ENCODE measurements at places on chromosomes 16 and 17.

- DNase-seq: no peak
Observed at GRCh38 chr17:3982541-3983017, 18.3 kb upstream of the ATP2A3 start.

GRCh38 chr17:6297960-6298359 is 137.0 kb downstream of the AIPL1 start:
- no peak for DNase-seq

DNA sequence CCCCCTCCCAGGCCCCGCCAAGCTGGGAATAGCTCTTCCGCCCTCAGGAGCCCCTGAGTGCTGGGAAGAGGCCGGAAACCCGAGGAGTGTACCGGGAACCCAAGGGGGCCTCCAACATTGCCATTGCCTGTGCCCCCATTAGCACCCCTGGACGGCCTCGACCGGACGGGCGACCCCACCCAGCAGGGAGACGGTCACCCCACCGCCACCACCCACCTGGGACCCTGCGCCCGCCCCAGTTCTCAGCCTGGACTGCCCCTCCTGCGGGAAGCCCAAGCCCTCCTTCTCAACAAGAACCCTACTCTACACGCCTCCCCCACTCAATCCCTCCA is 2.0 kb downstream of the CARHSP1 start:
- DNase-seq: no peak

DNA sequence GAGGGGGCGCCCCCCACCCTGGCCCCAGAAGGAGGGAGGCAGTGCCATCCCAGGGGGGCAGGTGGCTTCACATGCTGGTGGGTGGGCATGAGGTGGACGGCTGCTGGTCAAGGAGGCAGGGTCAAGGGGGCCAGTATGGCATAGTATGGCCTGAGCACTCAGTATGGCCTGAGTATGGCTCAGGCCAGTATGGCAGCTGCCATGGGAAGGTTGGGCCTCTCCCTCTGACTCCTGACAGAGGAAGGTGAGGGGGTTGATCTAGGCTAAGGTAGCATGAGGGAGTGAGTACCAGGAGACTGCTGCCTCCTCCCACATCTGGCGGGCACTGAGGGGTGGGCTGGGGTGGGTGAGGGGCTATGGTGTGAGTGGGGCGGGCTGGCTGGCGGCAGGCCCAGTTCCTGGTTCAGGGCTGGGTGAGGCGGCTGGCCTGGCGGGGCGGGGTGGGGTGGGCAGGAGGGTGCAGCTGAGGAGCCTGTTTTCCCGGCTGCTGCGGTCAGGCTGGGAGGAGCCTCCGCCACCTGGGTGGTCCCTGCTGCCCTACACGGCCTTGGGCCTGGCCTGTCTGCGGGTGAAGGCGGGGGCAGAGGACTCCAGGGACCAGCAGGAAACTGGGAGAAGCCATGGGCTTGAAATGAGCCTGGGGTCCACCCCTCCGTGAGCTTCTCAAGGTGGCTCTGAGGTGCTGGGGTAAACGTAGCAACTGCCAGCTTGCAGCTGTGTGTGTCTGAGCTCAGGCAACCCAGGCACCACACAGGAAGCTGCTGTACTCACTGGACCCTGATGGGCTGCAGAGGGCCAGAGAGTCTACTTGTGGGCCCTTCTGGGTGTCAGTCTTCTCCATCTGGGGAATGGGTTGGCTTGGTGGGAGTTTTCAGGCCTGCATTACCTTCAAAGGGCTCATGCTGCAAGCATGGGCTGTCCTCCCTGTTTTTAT is 57.0 kb downstream of the RAI1 start:
- DNase-seq: no peak

GRCh38 chr17:20941872-20942271 is 100.9 kb downstream of the USP22 start:
- DNase-seq: no peak

DNA sequence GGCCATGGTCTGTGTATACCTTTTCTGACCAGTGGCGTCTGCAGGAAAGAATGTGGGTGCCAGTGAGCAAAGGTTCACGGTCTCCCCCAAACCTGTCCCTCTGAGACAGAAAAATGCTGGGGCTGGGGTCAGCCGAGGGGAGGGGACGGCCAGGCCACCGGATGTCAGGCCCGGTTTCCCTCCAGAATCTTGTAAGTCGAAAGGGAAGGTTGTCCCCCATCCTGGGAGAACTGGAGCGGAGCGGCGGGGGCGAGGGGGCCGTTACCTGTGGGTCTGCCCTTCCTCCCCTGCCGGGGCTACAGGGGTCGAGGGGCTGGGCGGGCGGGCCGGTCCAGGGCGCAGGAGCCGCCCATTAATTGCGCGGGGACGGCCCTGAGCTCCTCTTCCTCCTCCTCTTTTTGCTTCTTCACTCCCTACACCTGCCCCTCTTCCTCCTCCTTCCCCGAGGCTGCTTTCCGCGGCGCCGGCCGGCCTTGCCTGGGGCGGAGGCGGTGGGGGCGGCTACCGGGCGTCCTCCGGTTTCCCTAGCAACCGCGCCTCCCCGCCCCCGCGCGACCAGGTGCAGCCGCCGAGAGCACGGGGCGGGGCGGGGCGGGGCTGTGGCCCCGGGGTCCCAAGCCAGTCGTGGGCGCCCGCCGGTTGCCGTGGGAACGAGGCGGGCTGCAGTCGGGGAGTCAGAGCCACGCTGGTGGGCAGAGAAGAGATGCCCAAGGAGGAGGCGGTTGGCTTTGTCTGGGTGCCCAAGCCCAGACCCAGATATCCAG is at the start of gene MARCHF10:
MARCHF10 (minus strand) TSS at position 503 of the 764 bp plus-strand sequence. CDS start 6,579 bp downstream, outside the sequence.
- no peak for DNase-seq

- no peak for DNase-seq
Observed at GRCh38 chr16:1539720-1540555, 6.5 kb downstream of the TMEM204 start.

- no peak for DNase-seq
Observed at GRCh38 chr17:70144260-70144846, 25.0 kb upstream of the KCNJ2 start.

GRCh38 chr16:12144355-12144754 is 167.8 kb downstream of the SNX29 start:
- no peak for DNase-seq

- no peak for DNase-seq
Observed at GRCh38 chr16:2704983-2705275, 15.1 kb downstream of the PRSS27 start.

GRCh38 chr17:39813631-39814030 is 50.5 kb downstream of the IKZF3 start:
- no peak for DNase-seq

GRCh38 chr17:73283841-73284282 is 22.2 kb upstream of the CPSF4L start:
- no peak for DNase-seq

- DNase-seq: no peak
Observed at GRCh38 chr16:24696699-24697098, 32.8 kb upstream of the TNRC6A start.
